ENCODE measurements at places on chromosomes 5 and 9.

DNA sequence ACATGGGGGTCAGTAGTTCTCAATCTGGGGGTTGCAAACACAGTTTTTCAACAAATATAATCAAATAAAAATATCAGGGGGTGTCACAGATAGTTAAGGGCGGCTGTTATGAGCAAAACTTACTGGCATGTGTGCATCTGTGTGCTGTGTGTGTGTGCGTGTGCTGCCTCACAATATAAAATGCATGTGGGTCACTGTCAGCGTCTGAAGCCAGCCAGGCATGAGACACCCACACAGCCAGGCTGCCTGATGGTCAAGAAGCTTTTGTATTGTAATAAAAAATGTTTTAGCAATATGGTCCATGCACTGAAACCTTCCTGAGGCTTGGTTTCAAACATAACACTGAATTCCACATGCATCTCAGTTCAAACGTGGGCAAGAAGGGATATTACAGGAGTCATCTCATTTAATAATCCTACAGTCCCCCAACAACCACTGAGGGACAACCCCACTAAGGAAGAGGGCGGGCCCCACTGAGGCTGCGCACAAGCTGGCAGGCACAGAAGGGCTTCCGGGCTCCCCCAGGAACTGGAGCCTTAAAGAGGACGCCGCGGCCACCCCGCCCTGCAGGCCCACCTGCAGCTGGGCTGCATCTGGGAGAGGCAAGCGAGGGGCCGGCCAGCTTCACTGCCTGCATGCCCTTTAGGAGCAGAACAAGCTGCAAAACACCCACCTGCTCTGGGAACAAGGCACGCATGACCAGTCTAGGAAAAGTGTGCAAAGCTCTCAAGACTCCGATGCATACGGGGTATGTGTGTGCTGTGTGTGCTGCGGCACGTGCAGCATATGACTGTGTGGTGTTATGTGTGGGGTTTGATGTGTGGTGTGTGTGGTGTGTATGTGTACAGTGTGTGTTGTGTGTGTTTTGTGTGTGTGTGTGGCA, 14.1 kb downstream of the SEMA4D start:
- no peak for DNase-seq

DNA sequence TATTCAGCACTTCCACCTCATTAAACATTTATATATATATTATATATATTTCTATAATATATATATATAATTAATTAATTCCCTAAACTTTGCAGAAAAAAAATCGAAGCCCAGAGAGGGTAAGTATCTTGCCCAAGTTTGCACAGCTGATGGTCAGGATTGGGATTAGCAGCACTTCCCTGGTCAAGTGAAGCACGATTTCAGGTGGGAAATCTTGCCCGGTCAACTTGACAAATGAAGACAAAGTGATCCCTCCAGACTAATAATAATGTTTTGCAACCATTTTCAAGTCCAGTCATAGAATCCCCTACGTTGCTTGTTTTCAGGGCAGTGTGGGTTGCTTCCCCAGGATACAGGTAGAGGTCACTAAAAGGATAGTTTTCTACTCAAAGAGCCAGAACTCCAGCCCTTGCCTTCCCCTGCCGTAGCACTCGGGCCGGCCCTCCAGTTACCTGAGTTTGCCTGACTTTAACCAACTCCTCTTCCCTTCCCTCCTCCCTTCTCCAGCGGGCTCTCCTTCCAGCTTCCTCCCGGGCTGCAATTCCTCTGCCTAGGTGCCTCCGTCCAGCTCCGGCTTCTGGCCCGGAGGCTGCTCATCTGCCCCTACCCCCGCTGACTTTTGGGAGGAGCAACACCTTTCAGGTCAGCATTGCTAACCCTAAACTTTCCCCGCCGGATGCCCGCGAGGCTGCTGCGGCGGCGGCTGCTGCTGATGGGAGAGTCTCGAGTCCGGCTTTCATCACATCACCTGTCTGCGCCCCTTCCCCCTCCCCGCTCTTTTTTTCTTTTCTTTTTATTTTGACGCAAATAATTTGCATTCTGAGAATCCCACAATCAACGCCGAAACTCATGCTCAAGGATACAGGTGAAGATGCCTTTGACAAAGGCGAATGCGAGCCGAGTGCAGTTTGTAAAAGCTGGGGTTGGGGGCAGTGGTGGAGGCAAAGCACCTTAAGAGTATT, 930 bp downstream of the PRLR start:
- DNase-seq, result no peak

- DNase-seq, result no peak
Observed at GRCh38 chr9:14211564-14211963, 102.4 kb downstream of the NFIB start.

GRCh38 chr5:68376935-68377334, 161.4 kb downstream of the PIK3R1 start:
- no peak for DNase-seq

DNA sequence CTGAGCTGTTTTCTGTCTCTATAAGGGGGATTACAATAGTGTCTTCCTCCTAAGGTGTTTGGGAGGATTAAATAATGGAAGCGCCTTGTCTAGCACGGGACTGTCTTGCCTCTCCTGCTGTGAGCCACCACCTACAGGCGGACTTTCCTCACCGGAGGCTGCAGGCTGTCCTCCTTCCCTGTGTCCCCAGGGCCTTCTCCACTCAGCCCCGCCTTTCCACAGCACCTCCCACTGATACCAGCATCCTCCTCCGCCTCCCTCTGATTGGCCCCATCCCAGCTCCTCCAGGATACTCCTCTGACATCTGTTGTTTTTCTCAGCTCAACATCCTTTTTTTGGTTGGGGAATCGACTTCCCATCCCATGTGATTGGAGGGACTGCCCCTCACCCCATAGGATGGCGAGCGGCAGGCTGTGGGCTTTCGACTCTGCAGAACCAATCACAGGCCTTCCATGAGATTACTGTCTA, 851 bp upstream of the ZDHHC12 start:
- DNase-seq, result peak; percentile 68

All from NCI-H2029 (cell line).